Bronchial epithelial cell (primary cell): ENCODE measurements at places on chromosomes 11 and 22.
A peak's percentile ranks its signal among the peaks of the same experiment; 100 is the strongest.

DNA sequence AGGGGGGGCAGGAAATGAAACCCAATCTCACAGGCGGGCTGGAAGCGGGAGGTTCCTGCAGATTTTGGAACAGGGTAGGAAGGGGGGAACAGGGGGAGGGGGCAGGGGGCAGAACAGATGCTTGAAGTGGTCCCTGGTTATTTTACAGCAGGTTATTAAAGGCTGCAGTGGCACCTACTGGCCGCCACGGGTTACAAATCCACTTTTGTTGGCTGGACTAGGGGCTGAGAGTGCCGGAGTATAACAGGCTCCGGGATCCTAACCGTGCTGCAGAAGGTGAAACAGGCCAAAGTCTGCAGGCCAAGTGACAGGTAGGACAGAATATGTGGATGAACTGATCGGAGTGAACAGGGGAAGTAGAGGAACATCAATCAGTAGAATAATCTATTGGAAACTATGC is 2.5 kb downstream of the ROBO3 start:
- DNase-seq, result peak; percentile 29

- no peak for DNase-seq
Measured at GRCh38 chr11:14567064-14567651, 47.0 kb upstream of the PSMA1 start.

GRCh38 chr11:947744-948143 is 22.1 kb downstream of the AP2A2 start:
- no peak for DNase-seq

- DNase-seq, result no peak
Measured at GRCh38 chr11:32870676-32871075, 21.9 kb upstream of the QSER1 start.

DNA sequence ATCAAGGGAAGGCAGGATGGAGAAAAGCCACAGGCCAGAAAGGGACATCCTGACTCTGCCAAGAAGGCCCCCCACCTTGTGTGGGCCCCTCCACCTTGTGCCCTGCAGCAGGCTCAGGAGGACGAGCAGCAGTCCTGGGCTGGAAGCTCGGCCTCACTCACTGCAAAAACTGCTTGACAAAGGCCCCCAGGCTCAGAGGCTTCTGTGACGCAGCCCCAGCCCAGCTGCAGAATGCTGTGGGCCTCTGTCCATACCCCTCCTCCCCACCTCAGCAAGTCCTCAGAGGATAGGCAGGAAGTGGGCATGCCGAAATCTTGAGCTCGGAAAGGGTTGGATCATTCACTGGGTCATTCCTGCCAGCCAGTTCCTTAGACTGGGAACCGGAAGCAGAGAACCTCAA is 61.9 kb downstream of the NRXN2 start:
- DNase-seq, result no peak

GRCh38 chr11:103464420-103464819 is 355.2 kb downstream of the DYNC2H1 start:
- DNase-seq, result no peak

- DNase-seq, result no peak
Measured at GRCh38 chr11:1573903-1574237, 1.8 kb upstream of the DUSP8 start.

- no peak for DNase-seq
Measured at GRCh38 chr11:11611381-11611780, 10.4 kb downstream of the GALNT18 start.

GRCh38 chr11:111977146-111978027 is 40.2 kb downstream of the DIXDC1 start:
- no peak for DNase-seq

GRCh38 chr22:16387088-16387487 is 205.5 kb downstream of the CCT8L2 start:
- DNase-seq, result no peak

- peak; percentile 100 for DNase-seq
Measured at GRCh38 chr11:94449437-94449836, 44.2 kb downstream of the MRE11 start.

DNA sequence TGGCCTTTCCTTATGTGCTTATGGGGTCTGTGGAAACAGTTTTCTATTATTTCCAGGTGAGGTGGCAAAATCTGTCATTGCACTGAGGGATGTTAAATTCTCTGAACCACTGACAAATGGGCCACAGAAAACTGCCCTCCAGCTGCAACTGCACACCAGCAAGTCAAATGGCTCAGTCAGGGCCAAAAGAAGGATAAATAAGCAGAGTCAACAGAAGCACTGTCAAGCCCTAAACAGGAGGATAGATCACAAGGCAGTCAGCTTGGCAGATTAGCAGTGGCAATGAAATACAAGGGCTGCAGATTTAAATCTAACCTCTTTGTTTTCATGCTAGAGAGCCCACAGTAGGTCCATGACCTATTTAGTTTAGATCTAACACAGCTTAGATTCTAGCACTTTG is 435.6 kb downstream of the ETS1 start:
- no peak for DNase-seq

DNA sequence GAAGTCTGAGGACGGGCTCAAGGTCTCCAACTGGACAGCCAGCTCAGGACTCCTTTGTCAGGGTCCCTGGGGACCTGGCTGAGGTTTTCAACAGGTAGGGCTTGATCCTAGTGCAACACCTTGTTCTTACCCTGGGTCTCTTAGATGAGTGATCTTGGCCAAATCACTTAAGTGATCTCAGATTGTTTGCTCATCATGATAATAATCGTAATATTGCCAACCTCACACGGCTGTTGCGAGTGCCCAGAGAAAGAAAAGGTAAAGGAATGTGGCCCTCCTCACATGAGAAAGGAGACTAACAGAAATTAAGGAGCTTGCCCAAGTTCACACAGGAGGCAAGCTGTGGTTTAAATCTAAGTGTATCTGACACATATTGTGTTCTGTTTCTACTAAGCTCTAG is 28.5 kb downstream of the POU2AF3 start:
- no peak for DNase-seq

- DNase-seq, result no peak
Measured at GRCh38 chr11:58807343-58807742, 37.2 kb downstream of the GLYATL2 start.

- no peak for DNase-seq
Measured at GRCh38 chr11:58142761-58143160, 17.4 kb upstream of the OR9I1 start.

DNA sequence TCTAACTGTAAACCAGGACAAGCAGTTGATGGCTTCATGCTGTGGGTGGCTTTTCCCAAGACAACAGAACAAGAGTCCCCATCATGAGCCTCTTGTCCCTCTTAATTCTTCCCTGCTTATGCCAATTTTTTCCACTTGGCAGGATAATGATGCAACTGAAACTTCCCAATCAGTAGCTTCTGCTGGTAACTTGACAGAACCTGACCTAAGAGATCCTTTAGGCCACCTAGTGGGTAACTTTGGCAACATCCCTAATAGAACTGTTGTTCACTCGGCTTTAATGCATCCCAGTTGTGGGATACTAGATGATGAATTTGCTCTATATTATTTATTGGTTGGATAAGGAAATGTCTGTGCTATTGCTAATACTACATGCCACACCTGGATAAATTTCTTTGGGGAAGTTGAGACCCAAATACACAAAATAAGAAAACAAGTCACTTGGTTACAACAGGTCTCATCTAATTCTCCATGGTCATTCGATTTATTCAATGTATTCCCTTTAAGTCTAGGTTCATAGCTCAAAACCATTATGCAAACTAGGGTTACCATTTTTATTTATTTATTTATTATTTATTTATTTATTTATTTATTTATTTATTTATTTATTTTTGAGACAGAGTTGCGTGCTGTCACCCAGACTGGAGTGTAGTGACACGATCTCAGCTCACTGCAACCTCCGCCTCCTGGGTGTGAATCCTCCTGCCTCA is 41.4 kb upstream of the NFAM1 start:
- peak; percentile 67 for DNase-seq

- no peak for DNase-seq
Measured at GRCh38 chr11:73170140-73170539, 28.0 kb upstream of the FCHSD2 start.

DNA sequence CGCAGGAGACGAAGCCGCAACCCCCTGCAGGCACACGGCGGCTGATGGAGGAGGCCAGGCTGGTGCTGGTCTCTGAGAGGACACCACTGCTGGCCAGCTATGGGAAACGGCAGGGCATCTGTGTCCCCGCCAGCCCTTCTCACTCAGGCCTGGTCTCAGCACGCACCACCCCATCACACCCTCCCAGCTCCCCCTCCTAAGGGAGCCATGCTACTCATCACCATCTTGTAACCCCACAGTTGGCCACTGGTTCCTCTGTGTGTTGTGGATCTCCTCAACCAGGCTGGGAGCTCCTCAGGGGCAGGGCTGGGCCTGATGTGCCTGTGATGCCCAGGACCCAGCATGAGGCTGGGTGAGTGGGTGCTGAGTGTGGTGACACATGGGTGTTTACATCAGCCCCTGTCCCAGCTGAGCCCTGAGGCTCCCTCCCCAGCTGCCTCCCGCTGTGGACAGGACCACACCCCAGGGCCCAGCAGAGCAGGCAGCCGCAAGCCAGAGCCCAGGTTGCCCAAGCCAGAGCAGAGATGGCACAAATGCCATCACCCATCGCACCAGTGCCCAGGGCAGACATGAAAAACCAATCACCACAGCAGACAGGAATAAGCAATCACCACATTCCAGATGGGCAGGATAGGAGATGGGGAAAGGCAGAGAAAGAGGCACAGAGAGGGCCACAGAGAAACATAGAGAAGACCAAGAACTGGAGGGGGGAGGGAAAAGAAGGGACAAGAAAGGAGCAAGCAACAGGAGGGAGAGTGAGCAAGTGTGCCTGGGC is 8.2 kb downstream of the ARVCF start:
- DNase-seq, result no peak

GRCh38 chr22:42198226-42198625 is 67.6 kb upstream of the CYP2D6 start:
- no peak for DNase-seq

GRCh38 chr22:27603800-27604144 is 197.8 kb downstream of the MN1 start:
- DNase-seq, result no peak

DNA sequence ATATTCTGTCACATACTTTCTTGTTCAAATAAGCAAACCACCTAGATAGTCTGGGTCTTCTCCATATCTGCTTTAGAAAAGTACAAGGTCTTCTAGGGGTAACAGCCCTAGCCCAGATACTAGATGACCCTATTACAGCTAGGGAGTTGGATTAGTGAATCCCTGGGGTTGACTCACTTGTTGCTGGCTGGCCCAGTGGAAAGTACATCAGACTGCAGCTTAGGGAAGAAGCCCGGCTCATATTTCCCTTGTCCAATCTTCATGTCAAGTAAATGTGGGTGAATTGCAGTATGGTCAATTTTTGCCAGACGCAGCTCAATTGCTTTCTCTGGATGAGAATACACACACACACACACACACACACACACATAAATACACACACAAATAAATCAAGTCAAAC is 79.1 kb upstream of the SCUBE2 start:
- peak; percentile 27 for DNase-seq

- no peak for DNase-seq
Measured at GRCh38 chr11:118527109-118527508, at the start of gene TTC36. TSS of gene TTC36 (plus strand) at chr11:118527474. CDS start at chr11:118527495, 21 bp downstream.

DNA sequence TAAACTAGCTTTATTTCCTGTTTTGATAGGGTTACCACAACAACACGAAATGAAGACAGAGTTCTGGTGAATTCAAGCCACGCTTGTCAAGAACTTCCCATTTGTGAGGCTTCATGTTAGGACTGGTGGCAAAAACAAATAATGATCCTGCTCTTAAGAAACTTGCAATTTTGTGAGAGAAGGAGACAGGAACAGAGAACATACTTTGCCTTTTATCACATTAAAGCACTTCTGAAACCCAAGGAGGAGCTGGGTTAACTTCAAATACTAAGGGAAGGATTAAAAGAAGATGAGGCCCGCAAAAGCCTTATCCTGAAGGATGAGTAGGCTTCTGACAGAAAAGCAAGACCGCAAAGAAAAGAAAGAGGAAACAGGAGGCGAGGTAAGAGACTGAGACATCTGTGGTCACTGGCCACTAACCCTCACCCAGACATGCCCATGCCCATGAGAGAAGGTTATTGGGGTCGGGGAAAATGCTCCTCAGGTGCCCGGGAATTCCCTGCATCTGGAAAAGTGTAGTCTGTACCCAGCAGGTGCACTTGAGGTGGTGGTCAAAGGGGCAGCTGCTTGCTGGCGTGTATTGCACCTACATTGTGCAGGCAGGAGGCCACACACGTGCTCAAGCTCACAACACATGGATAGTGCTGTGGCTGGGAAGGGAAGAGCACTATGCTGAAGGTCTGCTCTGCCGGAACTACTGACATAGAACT is 50.5 kb downstream of the MAPK1 start:
- peak; percentile 98 for DNase-seq

DNA sequence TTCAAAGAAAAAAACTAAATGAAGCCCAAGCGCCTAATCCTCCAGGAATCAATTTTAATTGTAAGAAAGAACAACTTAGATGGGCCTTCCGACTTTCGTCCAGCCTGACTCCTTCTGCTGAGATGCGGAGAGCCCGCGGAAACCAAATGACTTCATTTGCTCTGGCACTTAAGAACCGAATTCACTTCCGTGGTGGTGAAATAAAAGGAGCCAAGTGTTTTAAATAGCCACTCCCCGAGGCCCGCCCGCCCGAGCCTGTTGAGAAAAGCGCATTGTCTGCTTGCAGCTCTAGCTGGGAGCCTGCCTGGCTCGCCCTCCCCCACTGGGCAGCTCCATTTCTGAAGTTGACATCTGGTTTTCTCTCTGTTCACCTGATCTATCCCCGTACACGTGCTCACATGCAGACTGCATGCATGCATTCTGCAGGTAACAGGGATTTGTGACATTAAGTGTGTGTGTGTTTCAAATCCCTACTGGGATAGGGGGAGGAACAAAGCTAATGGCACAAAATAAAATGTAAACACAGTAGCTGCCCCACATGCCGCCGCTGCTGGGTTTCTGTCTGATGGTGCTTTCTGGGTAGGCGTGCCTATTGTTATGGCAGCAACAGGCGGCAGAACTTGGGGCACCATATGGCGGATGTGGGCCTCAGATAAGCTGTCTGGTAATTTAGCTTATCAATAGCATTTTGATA is 6.2 kb downstream of the TEAD1 start:
- peak; percentile 83 for DNase-seq

DNA sequence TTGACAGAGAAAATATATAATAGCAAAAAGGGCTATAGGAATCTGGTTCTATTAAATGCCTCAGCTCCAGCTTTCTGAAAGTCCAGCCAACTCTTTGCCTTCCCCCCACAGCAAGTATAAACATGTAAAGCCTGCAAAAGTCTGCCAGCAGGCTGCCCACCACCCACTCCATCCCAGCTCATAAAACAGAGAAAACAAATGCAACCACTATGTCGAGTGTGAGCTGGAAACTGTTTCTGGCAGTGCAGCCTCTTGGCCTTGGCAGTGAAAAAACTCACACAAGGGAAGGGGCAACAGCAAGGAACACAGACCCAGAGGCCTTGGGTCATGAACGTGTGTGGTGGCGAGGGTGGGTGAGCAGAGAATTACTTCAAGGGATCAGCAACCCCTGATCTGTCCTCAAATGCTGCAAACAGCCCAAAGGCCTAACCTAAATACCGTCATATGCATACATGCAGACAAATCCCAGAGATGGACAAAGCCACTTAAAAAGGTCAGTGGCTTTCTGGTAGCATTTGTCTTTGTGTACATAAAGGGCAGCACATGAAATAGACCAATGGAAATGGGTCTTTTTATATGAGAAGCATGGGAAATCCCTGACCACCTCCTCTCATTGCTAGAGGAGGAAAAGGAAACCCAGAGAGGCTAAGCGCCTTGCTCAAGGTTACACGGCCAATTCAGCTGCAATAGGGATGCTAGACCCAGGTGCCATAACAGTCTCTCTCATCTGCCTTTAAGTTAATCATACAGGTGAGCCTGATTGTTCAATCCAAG is 74.8 kb downstream of the NAT10 start:
- peak; percentile 33 for DNase-seq
